ENCODE measurements at places on chromosomes 4 and X. TPM values are rescaled to one million over a fixed set of nuclear protein-coding genes. Genes with fewer than 3 reads are reported as not detected.

- no peaks in the 10 kb centered on the region for H3K4me1 ChIP-seq
- no peaks in the 10 kb centered on the region for H3K36me3 ChIP-seq
- peaks cover 55% of the 10 kb centered on the region for H3K27me3 ChIP-seq
- DNase-seq: no peak
- no peak overlapping the region for H3K4me3 ChIP-seq
Measured at GRCh38 chr4:3869661-3870566, 103.7 kb downstream of the ADRA2C start.

DNA sequence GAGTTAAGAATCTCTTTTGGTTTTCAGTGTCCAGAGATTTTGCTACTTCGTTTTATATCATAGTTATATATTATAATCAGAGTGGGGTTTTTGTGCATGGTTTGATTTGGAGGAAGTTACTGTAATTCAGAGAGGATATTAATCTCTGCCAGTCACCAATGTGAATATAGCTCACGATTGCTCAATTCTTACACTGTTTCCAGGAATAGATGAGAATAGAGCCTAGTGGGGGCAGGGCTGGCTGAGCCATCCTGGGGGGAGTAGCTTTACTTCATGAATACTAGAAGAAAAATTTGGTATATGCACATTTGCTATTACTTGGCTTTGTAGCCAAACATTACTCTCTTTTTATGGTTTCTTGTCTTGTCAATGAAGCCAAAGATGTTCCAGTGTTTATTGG, 60.9 kb upstream of the TRPC3 start:
- no peak overlapping the region for H3K4me3 ChIP-seq
- no peaks in the 10 kb centered on the region for H3K27me3 ChIP-seq
- H3K4me1 ChIP-seq: no peaks in the 10 kb centered on the region
- no peak overlapping the region for H3K27ac ChIP-seq
- DNase-seq: no peak

DNA sequence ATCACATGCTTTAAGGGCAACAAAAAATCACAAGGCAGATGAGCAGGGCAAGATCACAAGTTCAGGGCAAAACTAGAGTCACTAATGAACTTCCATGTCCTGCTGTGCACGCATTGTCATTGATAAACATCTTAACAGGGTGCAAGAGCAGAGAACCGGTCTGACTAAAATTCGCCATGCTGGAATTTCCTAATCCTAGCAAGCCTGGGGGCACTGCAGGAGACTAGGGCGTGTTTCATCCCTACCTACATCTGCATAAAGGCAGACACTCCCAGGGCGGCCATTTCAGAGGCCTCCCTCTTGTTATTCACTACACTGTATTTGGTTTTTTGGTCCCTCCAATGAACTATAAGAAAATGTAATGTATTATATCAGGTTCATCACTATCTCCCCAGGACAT, 203.6 kb downstream of the ARHGEF9 start:
- no peaks in the 10 kb centered on the region for H3K27me3 ChIP-seq
- H3K4me1 ChIP-seq: no peaks in the 10 kb centered on the region
- no peak for DNase-seq
- H3K27ac ChIP-seq: no peak overlapping the region

DNA sequence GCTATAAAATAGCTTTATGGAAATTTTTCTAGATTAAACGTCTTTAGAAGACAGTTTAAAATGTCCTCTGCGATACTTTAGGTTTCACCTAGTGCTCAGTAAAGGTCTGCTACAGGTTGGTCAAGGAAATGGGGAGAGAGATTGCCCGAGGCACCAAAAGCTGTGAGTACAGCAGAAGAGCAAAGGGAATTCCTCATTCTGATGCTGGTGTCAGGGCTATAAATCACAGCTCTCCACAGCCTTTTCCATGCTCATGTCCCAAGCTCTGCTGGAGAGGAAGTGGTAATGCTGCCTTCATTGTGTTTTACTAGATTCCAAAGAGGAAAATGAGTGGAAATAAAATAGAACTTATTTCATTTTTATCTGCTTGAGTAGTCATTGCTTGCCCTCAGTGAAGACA, 2060.4 kb downstream of the ARAP2 start:
- no peaks in the 10 kb centered on the region for H3K27me3 ChIP-seq
- no peak overlapping the region for H3K27ac ChIP-seq
- no peak overlapping the region for H3K4me3 ChIP-seq
- H3K4me1 ChIP-seq: peaks cover 41% of the 10 kb centered on the region

GRCh38 chr4:74896595-74896994, 36.3 kb upstream of the PARM1 start:
- H3K4me3 ChIP-seq: no peak overlapping the region
- H3K36me3 ChIP-seq: no peaks in the 10 kb centered on the region
- H3K4me1 ChIP-seq: no peaks in the 10 kb centered on the region
- no peak overlapping the region for H3K27ac ChIP-seq
- no peaks in the 10 kb centered on the region for H3K27me3 ChIP-seq

GRCh38 chr4:86484241-86484640, 109.9 kb upstream of the PTPN13 start:
- H3K27ac ChIP-seq: no peak overlapping the region
- H3K4me3 ChIP-seq: no peak overlapping the region
- no peak for DNase-seq

The CT55 gene
- total RNA-seq: not detected
